ENCODE measurements at places on chromosomes 4 and X.

DNA sequence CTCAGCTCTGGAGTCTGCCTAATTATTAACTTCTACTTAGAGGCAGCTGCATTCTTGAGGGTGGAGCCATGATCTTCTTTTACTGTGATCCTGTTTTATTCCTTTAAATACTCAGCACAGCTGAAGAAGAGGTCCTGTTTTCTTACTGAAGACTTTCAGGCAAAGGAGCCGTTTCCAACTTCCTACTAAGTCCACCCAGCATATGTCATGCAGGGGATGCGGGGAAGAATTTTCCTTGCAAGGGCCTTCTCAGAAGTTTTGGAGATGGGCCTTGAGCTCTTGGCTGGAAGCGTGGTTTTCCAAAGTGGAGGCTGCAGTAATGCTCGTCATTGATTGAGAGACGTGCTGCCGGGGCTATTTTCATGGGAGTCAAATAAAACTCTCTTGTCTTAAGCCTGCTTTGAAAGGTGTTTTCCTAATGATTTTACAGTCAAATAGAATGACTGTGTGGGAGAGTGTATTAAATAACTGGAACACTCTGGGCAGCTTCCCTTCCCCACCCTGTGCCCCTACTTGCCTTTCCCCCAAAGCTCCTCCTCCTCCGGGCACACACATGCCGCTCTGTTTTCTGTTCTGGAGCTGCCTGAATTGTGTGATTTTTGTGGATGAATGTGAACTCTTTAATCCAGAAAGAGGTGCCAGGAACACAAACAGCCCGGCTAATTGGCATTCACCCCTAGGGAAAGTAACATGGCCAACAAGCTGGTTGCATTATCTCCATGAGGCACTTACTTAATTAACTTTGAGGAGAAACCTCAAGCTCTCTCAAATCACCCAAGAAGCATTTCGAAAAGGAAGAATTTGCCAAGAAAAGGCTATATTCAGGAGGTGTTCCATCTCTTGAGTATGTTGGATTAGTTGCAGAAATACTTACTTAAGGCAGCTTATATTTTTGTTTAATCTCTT, 28.1 kb downstream of the FGF2 start:
- DNase-seq, result no peak

DNA sequence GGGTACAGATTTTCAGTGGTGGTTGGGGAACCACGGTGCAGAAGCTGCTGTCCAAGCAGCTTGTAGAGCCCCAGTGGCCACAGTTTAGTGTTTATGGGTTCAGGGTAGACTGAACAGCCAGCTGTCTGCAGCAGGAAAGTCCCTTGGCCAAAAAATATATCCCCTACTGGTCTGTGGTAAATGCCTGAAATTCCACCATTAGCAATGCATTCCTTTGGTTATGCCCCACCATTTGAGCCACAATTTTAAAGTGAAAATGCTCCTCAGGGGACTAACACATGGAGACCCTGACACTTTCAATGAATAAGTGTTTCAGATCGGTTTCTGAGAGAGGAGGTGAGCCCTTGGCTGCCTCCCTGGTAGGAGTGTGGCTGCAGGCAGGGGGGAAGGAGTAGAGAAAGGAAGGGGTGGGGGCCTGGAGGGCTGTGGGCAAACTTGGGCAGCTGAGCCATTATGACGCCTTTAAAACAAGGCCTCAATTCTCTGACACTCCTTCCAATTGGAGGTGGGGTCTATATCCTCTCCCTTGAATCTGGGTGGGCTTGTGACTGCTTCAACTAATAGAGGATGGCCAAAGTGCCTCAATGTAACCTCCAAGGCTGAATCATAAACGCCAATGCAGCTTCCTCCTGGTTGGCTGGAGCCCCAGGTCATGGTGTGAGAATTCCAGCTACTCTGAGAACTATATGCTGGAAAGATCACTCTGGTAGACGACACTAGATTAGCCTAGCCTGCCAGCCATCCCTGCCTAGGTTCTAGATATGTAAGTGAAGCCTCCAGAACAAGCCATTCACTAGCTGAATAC, 75.8 kb upstream of the ATP6AP2 start:
- no peak for DNase-seq

DNA sequence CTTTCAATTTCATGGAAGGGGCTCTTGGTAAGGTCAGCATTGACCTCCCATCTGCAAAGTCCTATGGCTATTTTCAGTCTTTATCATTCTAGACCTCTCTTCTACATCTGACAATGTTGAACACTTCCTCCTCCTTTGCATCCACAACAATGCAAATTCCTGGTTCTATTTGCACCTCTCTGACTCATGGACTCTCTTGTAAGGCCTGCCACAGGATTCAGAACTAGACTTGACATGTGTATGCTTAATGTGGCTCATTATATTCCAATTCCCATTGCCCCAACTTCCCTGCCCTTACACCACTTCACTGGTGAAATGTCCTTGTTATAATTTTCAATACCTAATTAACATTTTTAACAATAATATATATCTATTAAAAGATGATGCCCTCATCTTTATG, 314.3 kb upstream of the FGF13 start:
- DNase-seq, result no peak

DNA sequence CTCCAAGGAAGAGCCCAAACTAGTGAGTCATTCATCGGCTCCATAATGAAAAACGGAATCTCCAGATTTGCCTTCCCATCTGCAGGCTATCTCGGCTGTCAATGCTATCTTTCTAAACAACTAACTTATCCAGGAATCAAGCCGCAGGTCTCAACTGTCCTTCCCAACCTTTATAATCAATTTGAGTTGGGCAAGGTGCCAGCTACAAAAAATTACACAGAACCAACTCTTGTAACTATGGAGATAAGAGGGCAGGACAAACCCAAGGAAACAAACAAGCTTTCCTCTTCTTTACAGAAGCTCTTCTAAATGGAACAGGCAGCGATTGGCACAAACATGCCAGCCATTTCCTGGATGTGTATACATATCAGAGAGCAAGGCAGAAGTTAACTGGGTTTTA, 61.2 kb upstream of the RAI2 start:
- no peak for DNase-seq

GRCh38 chrX:29024871-29025270, 437.6 kb downstream of the IL1RAPL1 start:
- no peak for DNase-seq

GRCh38 chr4:57151481-57151880, 41.3 kb upstream of the IGFBP7 start:
- DNase-seq, result no peak

DNA sequence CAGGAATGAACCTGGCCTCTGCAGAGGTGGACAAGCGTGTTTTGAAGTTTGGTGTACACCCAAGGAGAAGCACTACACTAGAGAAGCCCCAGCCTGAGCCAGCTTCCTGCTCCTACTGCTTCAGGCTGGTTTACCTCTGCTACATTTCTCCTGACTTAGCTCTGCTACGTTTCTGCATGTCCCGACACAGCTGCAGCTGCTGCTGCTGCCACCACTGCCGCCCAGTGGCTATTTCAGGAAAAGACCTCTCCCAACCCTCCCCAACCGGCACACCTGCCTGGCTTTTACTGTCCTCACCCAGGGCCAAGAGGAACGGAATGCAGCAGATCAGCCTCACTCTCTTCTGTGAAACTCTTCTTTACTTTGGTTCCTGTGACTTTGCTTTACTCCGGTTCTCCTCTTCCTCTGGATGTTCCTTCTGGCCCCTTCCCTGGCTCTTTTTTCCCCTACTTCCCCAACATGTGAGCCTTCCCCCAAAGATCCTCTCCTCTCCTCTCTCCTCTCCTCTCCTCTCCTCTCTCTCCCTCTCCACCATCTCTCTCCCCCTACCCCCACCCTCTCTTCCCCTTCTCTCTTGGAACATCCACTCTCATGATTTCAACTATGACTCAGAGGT, 3.1 kb upstream of the P2RY4 start:
- no peak for DNase-seq

- DNase-seq, result no peak
Measured at GRCh38 chrX:42087960-42088359, 164.6 kb upstream of the CASK start.

GRCh38 chr4:130064471-130064870, 968.5 kb downstream of the C4orf33 start:
- no peak for DNase-seq

DNA sequence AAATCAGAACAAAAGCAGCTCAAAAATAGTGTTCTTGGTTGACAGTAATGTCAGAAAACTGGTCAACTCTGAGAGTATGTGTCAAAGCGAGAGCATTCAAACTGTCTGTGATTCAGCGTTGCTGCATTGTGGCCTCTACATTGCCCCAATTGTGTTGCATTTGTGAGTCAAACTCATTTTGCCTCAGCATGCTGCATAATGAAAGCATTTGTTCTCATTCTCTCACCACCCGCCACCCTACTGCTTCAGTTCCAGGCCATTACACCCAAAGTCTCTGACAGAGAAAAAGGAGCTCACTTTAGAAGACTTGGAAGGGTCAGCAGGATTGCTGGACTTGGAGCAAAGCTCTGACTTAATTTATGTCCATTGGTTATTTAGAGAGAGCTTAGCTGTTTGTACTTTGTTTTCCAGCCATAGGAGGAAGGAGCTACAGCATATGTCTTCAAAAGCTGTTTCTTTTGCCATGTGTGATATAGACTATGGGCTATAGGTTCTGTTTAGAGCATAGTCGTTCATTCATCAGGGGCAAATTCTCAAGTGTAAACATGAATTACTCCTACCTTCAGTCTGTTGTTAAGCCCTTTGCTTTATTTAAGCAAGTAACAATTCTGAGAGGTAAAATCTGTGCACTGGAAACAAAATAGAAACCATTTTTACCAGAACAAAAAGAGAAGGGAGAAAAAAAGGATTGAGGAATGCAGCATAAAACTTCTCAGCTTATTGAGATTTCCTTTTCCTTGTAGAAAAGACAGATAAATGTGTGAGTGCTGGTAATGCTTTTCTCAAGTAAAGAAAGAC, 153.4 kb upstream of the ANK2 start:
- DNase-seq, result no peak
